Left ventricle myocardium inferior (tissue), 1 donor: ENCODE measurements at places on chromosomes 13 and 19. TPM values are rescaled to one million over a fixed set of nuclear protein-coding genes. Genes with fewer than 3 reads are reported as not detected.

The SLAIN1 gene
- 8.0 TPM for total RNA-seq

The KLK12 gene
- total RNA-seq: not detected

The ZFP36 gene
- 34.8 TPM for total RNA-seq

The MYDGF gene
- 26.3 TPM for total RNA-seq

The TLE2 gene
- total RNA-seq: 53.2 TPM

The PET100 gene
- 197 TPM for total RNA-seq

The GSX1 gene
- total RNA-seq: not detected

The ONECUT3 gene
- not detected for total RNA-seq

The FCER2 gene
- total RNA-seq: 0.30 TPM

The IRGC gene
- not detected for total RNA-seq

The RAB4B gene
- total RNA-seq: 13.5 TPM

The ZNF45 gene
- 6.4 TPM for total RNA-seq

The SLC8A2 gene
- 0.30 TPM for total RNA-seq

The KLF16 gene
- total RNA-seq: 6.4 TPM

The DCT gene
- total RNA-seq: 0.16 TPM

The GJB2 gene
- not detected for total RNA-seq

The SLC5A5 gene
- not detected for total RNA-seq

The EHD2 gene
- 48.2 TPM for total RNA-seq

The ALOX5AP gene
- total RNA-seq: 7.2 TPM

The LGALS7B gene
- total RNA-seq: not detected

The CALR3 gene
- not detected for total RNA-seq
